ENCODE measurements at places on chromosomes 2 and 18.

- no peak for DNase-seq
These were observed 2110.3 kb upstream of the CELF4 start for GRCh38 chr18:39675906-39676305.

DNA sequence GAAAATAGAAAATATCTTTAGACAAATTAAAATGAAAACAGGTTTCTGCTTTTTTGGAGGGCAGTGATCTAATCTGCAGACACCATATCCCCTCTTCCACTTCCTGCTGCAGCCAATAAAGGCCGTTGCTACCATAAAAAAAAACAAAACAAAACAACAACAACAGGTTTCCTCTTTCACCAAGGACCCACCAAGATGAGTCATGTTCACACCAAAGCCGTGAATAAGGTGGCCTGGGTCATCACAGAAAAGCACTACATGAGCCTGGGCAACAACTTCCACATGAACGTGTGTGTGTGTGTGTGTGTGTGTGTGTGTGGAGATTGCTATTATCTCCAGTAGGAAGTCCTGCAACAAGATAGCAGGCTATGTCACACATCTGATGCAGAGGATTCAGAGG lies 24.8 kb upstream of the TFCP2L1 start:
- no peak for DNase-seq

- DNase-seq, result no peak
These were observed 430.9 kb upstream of the HNRNPA3 start for GRCh38 chr2:176781570-176782217.

DNA sequence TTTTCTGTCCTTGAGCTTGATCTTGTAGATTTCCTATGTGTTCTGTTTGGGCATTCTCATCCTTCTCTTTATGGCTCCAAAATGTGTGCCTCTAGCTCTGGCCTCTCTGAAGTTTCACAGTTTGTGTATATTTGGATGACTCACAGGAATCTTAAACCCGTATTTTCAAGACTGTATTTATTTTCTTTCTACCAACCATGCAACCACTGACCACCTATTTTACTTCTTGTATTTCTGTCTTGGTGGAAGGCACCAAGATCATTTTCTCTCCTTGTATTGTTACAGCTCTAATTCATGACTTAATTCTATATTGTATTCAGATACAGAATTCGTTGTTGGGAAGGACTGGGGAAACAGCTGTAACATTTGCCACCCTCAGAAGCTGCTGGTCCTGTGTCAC lies 39.5 kb downstream of the ACSL3 start:
- no peak for DNase-seq

- DNase-seq, result no peak
These were observed 125.9 kb downstream of the TTC32 start for GRCh38 chr2:19775838-19776237.

GRCh38 chr2:27954771-27955383 lies 64.3 kb downstream of the BABAM2 start:
- peak; percentile 62 for DNase-seq

GRCh38 chr2:176107731-176108181 lies 676 bp downstream of the HOXD11 start:
- DNase-seq, result no peak

Measured in AG08395 (cell line).